ENCODE measurements at places on chromosomes 5 and 9.
A peak's percentile ranks its signal among the peaks of the same experiment; 100 is the strongest.

DNA sequence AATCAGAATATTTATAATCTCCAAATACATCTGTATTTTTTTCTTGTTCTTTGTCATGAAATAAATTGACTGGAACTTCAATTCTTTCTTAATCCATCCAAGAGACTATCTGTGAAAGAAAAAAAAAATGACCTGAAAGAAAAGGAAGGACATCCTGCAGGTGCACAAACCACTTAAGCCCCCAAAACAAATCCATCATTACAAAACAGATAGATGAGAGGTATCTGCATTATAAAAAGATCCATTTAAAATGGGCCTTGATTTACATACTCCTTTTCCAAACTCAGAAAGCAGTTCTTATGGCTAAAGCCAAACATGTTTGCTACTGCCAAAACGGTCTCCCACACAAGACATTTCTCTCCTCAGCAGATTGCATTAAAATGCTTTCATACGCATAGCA, 85.5 kb downstream of the ELAVL2 start:
- no peak for DNase-seq

GRCh38 chr5:116864157-116864837, 289.7 kb upstream of the SEMA6A start:
- peak; percentile 29 for DNase-seq

- no peak for DNase-seq
Measured at GRCh38 chr5:109063223-109063622, 315.5 kb downstream of the FER start.

DNA sequence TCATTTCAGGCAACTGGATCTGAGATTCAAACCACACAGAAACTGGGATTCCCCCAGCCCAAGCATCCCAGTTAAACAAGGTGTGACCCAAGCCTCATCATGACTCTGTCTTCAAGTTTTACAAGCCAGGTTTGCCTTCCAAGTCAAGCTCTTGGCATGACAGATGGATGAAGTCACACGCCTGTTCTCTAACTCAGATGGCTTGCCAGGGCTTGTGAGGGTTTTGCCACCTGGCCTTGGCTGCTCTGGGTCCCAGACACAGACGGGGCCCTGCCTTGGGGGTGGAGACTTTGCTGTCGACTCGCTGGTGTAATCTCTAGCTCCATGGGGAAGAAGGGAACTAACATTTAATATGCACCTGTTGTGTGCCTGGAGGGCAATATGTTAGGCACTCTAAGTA, 95.8 kb upstream of the RARS1 start:
- no peak for DNase-seq

GRCh38 chr9:126499911-126500599, 113.7 kb upstream of the LMX1B start:
- peak; percentile 54 for DNase-seq
